IMR-90 (cell line): ENCODE measurements at places on chromosomes 4 and X. TPM values are rescaled to one million over a fixed set of nuclear protein-coding genes. Genes with fewer than 3 reads are reported as not detected.

GRCh38 chr4:8194306-8195242 is 4.5 kb upstream of the SH3TC1 start:
- no peak for DNase-seq

GRCh38 chr4:177384856-177385397 is 57.3 kb downstream of the AGA start:
- DNase-seq = no peak

DNA sequence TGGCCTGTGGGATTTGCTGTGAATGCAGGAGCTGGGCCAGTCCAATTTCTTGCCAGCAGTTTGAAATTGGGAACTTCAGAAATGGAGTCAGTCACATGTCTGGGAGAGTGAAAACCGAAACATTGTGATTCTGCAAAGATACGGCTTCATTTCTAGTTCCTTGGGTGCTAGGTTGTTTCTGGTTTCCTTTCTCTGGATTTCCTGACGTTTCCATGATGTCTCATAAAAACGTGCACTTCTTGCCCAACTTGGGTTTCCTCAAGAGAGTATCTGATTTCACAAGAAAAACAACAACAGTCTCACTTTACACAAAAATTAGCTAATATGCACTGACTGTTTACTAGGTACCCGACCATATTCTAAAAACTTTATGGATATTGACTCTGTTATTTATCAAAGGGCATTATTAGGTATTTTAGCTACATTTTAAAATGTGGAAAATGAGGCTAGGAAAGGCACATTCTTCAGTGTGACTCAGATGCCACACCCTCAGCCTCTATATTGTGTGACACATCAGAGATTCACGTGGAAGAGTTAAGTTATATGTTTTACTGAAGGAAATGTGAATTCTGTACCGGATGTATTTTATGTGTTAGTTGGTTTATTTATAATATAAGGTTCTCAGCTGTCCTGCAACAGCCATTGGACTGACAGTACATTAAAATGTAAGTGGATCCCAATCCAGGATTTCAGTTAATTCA is 225.0 kb upstream of the PUDP start:
- DNase-seq = peak; percentile 67

DNA sequence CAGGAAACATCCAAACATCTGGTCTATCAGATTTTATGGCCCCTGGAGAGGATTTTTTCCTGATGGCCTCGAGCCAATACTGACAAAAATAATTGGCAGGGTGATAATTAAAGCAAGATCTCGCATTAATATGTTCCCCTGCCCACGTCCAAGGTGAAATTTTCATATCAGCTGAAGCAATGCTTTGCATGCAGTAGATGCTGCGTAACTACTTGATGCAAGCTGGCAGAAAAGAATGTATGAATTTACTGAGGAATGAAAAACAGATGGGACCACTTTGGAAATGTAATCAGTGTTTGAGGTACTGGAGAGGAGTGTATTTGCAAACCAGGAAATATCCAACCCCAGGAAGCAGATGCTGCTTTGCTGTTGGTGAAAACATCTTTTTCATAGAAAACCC is 36.8 kb upstream of the REST start:
- DNase-seq = peak; percentile 35

DNA sequence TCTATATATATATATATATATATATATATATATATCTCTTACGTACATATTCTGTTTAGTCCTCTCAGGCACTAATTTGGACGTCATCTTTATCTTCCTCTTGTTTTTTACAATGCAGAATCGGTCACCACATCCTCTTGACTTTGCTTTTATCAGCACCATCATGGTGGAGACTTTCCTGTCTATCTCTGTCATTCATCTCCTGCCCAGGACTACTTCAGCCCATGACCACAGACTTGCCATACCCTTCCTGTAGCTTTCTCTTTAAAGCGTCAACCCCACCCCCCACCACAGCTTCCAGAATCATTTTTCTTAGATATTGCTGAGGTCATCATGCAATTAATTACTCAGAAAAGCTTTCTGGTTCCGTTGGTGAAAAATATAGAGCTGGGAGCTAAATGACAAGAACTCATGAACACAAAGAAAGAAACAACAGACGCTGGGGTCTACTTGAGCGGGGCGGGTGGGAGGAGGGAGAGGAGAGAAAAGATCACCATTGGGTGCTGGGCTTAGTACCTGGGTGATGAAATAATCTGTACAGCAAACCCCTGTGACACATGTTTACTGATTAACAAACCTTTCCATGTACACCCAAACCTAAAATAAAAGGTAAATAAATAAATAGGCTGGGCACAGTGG is 30.5 kb upstream of the PRKX start:
- no peak for DNase-seq

DNA sequence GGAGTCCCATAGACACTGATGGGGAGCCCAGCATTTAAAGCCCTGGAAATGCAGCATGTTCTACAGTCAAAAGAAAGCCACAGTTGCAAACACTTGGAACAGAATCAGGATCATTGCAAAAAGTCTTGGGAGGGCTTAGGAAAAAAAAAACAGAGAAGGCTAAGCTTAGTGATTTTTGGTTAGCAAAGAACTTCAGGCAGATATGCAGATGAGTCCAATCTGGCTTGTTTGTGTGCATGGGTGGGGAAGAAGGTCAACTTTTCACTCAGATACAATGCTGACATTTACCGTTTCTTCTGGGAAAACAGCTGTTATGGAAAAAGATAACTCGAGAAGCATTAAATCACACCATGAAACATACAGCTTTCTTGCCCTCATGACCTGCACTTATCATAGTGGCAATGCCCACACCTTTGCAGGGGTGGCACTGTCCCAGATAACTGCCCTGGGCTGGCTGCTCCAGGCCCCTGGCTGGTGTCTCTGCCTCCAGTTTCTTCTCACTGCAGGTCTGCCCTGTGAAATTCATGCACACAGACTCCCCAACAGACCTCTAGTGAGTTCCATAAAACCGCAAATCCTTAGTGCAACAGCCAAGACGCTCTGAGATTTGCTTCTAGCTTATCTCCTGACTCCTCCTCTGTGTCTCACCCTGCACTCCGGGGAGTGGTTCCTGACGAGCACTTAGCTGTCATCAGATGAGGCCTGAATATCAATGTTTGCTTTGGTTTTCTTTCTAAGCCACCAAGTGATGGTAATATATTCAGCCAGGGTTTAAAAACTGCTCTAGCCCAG is 99.2 kb downstream of the DRD5 start:
- no peak for DNase-seq

GRCh38 chr4:40205259-40206198 is 8.7 kb downstream of the RHOH start:
- DNase-seq = no peak

- no peak for DNase-seq
Measured at GRCh38 chr4:8477095-8477635, 36.6 kb downstream of the TRMT44 start.

GRCh38 chr4:110641218-110641617 is 18.3 kb upstream of the PITX2 start:
- no peak for DNase-seq

GRCh38 chrX:40109288-40110008 is 11.7 kb upstream of the BCOR start:
- DNase-seq = peak; percentile 55

DNA sequence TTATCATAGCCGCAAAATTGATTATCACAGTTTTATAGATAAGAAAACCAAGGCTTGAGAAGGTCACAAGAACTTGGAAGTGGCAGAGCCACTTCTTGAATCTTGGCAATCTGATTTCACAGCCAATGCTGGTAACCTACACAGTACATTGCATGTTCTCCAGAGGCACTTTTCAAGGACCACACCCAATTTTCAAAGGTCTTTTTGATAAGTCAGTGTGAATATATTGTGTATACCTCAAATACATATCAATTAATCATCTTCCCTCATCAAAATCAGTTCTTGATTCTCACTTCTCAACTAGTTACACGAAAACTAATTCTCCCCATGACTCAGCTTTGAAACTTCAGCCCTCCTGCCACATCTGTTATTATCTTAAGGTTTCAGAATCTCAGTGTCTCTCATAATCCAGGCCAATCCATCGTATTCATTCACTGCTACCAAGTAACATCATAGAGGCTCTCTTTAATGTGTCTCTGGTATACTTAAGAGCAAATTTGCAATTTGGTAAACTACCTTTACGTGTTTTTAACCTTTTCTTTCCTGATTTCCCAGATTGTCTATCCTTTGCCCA is 16.8 kb downstream of the CAMK2D start:
- DNase-seq = no peak

GRCh38 chr4:25941457-25942221 is 27.6 kb downstream of the SMIM20 start:
- DNase-seq = peak; percentile 20

GRCh38 chr4:105632599-105632998 is 75.9 kb downstream of the INTS12 start:
- no peak for DNase-seq

DNA sequence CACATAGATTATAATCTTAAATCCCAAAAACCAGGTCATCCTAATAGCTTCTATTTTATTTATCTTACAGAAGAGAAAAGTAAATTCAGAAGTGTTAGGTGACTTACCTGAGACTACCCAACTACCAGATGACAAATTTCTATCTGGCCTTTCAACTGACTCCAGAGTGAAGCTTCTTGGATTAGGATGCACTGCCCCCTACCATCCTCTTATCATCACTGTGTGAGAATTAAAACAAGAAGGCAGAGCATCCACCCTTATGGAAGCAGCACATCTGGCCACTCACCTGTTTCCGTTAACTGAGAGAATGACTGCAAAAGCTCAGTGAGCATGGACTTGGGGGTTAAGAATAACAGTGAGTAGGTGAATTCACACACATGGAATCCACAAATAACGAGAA is 502.6 kb upstream of the TECRL start:
- no peak for DNase-seq

DNA sequence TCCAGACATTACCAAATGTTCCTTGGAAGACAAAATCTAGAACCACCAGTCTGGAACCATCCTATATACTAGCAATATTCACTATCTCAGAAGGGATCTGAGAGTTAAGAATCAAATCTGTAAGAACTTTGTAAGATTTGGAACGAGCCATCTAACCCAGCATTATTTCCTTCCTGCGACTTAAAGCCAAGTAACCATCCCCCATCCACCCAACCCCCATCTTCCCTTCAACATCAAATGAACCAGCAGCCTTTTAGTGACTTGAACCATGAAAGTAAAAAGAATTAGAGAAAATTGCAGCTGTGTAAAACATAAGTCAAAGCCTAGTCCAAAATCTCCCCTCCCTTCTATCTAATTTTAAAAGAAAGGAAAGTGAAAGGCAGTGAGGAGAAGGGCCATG is 15.6 kb downstream of the RBM47 start:
- DNase-seq = no peak

GRCh38 chrX:103741879-103742278 is 31.2 kb downstream of the TMEM31 start:
- no peak for DNase-seq

- no peak for DNase-seq
Measured at GRCh38 chrX:56860888-56861287, 131.8 kb downstream of the NBDY start.

GRCh38 chr4:80294206-80294605 is 27.7 kb downstream of the FGF5 start:
- no peak for DNase-seq

AKAP4 gene
- not detected in 2 replicates for polyA plus RNA-seq

DCAF4L1 gene
- 0.03 and 0.07 TPM in 2 replicates for polyA plus RNA-seq

CLDN22 gene
- polyA plus RNA-seq = not detected in 2 replicates

APLN gene
- 0.67 and 0.72 TPM in 2 replicates for polyA plus RNA-seq

CLRN2 gene
- not detected in 2 replicates for polyA plus RNA-seq

VCX3A gene
- polyA plus RNA-seq = not detected in 2 replicates

UCP1 gene
- not detected in 2 replicates for polyA plus RNA-seq

MRPL1 gene
- 22.4 and 22.5 TPM in 2 replicates for polyA plus RNA-seq

SPANXC gene
- not detected in 2 replicates for polyA plus RNA-seq

FGF2 gene
- polyA plus RNA-seq = 12.9 and 14.9 TPM in 2 replicates

GAB3 gene
- 3.4 and 3.7 TPM in 2 replicates for polyA plus RNA-seq

PLS3 gene
- polyA plus RNA-seq = 123 and 158 TPM in 2 replicates

DCLK2 gene
- polyA plus RNA-seq = 13.2 and 15.5 TPM in 2 replicates
